ENCODE measurements at places on chromosomes 16 and 17. TPM values are rescaled to one million over a fixed set of nuclear protein-coding genes. Genes with fewer than 3 reads are reported as not detected.

DNA sequence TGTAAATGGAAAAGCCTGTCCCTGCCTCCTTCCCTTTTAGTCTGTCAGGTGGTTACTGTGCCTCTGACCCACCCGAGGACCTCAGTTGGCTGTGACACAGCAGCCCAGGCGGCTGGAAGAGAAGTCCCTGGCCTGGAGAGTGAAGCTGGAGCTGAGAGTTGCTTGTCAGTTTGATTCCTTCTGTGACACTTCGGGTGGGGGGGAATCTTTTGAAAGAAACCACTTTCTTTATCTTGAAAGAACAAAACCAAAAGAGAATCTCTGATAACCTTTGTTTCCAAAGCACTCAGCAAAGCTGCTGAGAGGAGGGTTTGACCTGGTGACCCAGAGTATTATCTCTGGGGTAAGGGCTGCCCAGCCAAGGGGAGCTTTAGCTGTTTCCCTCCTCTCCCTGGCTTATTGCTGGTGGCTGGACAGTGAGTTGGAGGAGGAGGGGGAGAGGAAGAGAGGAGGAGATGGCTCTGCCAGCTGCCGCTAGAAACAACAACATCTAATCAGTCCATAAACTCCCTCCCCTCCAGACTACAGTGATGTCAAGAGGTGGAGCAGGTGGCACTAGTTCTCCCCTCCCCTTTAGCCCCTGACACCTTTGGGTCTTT is 34.0 kb downstream of the YPEL2 start:
- no peak for DNase-seq

- DNase-seq = peak; percentile 78
Measured at GRCh38 chr16:48542020-48542473, 67.9 kb downstream of the N4BP1 start.

DNA sequence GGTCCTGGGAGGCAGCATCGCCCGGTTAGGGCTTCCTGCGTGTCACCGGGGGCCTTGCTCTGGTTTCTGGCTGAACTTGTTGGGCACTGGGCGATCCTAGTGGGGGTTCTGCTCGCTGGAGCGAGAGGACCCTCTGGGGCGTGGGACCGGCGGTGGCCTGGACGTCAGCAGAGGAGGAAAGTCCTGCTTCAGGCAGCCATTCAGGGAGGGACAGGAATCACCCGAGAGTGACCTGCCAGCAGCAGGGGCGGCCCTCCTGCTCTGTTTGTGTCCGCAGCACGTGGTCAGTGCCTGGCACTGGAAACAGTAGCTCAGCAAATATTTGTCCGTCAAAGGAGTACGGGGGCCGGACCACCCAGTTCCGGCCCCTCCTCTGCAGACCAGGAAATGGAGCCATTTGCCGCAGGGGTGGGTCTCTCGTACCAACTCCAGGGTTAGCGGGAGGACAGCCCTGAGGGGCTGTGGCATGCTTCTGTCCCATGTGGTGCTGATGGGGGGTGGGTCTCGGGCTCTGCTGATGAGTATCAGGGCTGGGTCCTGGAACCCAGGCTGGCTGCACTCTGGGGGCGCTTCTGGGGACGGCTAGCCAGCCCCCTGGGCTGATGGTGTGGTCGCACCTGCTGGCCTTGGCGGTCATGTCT is 48.3 kb downstream of the BAIAP2 start:
- DNase-seq = no peak

GRCh38 chr16:67150047-67150832 is 558 bp downstream of the B3GNT9 start:
- DNase-seq = peak; percentile 42

- DNase-seq = peak; percentile 41
Measured at GRCh38 chr17:55668312-55668920, 54.2 kb downstream of the TMEM100 start.

GRCh38 chr17:49823614-49824013 is 24.3 kb downstream of the TAC4 start:
- DNase-seq = peak; percentile 27

GRCh38 chr16:81315271-81316175 is 761 bp downstream of the GAN start:
- peak; percentile 66 for DNase-seq

- no peak for DNase-seq
Measured at GRCh38 chr17:52681480-52681879, 523.0 kb upstream of the CA10 start.

DNA sequence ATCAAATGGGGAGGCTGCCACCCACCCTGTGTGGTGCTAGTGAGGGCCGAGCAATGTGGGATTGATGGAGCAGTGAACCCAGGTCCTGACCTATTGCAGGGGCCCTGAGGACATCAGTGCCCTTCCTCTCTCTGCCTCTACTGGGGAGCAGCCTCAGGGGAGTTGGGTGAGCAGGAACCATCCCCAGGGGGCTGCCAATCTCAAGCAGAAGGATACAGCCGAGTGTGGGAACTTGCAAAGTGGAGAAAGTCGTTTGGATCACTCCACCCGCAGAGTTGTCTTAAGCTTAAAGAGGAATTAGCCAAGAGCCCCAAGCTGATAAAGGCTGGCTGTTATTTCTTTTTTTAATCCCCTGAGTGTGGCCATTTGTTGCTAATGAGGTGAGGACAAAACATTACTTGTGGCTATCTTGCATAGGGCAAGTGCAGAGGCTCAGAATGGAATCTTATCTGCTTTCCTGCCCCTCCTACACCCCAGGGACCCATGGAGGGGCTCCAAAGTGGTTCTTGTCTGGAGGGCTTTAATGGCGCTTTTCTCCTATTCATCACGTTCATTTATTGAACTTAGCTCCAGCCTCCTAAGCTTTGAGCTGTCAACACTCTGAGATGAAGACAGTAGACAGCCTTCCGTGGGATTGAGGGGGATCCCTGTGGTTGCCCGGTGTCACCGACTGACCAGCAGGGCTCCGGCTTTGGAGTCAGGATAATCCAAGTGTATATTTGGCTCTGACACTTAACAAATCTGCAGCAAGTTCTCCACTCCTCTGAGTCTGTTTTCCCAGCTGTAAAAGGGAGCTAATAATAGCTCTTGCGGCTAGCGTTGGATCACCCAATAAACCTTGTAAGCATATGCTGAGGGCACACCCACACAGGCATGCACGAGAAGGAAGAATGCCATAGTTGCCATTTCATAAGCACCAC is 45.1 kb downstream of the MYH11 start:
- peak; percentile 99 for DNase-seq

DNA sequence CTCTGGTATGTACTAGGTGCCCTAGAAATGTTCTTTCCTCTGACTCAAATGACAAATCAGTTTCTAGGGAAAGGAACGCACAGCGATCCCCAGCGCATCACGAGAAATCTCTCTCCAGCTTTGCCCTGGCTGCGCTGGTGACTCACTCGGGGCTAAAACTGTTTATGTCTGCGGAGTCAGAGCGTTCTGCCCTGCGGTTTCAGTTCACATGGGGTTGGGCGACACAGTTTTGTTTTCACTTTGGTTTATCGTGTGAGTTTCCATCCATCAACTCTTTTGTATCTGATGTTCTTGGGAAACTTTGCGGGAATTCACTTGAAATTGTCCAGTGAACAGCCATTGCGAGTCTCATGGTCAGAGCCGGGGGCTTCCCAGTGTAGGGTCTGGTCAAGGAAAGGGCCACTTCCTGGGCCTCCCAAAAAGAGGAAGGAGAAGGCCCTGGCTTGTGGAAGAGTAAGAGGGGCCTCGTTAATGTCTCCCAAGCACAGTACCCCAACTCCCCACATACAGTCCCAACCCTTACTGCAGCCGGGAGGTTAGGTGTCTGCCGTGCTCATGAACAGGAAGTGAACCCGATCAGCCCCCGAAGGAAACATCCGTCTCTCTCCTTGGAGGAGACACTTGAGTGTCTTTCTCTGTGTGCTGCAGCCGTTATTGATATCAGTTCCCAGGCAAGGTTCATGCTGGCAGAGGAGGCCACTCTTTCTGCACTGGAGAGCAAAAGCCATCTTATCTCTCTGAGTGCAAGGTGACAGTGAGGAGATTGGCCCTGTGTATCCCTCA is 643.2 kb downstream of the WWOX start:
- no peak for DNase-seq

GRCh38 chr17:65459677-65460347 is 101.6 kb downstream of the AXIN2 start:
- no peak for DNase-seq

DNA sequence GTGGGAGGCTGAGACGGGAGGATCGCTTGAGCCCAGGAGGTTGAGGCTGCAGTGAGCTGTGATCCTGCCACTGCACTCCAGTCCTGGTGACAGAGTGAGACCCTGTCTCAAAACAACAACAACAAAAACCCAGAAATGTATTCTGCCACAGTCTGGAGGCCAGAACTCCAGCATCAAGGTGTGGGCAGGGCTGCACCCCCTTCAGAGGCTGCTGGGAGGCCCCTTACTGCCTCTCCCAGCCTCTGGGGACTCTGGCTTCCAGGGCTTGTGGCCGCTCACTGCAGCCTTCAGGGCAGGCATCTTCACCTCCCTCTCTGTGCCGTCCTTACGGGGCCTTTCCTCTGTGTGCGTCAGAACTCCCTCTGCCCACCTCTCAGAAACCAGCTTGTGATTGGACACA is 209.4 kb upstream of the GSE1 start:
- no peak for DNase-seq

- peak; percentile 56 for DNase-seq
Measured at GRCh38 chr17:50149417-50150353, 792 bp downstream of the PPP1R9B start.

- DNase-seq = peak; percentile 80
Measured at GRCh38 chr17:44094701-44095387, 24.3 kb downstream of the G6PC3 start.

DNA sequence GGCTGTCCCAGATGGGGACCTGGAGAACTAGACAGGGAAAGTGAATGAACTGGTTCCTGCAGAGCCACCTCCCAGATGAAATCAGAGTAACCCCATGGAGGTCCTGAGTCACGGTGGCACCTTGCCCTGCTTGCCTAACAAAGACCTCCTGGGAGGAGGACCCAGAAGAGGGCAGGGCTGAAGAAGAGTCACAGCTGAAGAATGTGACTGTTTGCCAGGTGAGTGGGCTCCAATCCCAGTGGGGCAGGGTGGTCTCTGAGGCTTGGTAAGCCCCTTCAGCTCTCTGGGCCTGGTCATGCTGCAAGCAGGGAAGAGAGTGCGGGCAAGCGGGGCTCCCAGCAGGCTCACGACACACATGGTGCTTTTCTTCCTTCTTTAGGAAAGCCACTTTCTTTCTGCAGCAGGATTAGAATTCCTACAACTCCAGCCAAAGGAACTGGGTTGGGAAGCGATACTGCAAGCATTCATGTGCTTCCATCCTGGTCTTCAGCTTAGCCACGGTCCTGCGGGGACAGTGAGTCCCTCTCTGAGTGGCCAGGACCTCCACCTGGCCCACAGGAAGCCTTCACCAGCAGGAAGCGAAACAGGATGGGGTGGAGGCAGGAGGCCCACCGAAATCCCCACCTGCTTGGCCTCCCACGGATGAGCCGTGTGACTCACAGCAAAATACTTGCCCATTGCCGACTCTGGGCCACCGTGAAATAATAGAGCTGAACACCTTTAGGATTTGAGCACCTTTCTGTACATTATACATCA is 4.3 kb downstream of the C16orf74 start:
- no peak for DNase-seq

GRCh38 chr17:394718-395095 is 42.1 kb upstream of the RPH3AL start:
- no peak for DNase-seq

DNA sequence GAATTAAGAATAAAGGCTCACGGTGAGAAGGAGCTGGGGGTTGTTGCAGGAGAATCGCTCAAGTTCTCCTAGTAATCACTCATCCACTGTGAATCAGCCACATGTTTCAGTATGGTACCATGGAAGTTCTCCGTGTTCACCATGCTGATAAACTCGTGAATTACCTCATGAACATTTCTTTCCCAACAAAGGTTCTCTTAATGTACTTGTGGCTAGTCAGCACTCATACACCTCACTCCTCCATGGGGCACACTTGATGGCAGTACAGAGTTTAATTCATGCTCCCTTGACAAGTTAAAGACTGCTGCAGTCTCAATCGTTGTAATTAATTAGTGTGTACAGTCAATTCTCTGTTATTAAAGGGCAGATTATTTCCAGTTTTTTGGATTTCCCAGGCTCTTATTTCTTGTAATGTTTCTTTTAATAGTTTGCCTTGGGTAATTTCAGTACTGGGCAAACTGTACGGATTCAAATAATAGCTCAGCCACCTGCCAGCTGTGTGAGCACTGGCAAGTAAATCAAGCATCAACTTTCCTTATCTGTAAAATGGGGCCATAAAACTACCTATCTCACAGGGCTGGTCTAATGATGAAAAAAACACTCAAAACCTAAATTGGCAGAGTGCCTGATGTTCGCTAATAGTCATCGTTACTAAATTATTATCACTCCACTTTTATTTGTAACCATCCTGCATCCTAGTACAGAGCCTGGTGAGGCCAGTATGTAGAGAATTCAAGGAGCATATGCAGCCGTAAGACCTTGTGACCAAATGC is 6.1 kb downstream of the GOT2 start:
- DNase-seq = no peak

GRCh38 chr17:7225711-7226331 is 6.1 kb downstream of the ACADVL start:
- DNase-seq = peak; percentile 76

- no peak for DNase-seq
Measured at GRCh38 chr17:2710071-2710802, 1.3 kb downstream of the CLUH start.

Gene SHISA6
- not detected for total RNA-seq

Gene ABCA6
- not detected for total RNA-seq

Gene HEXIM2
- total RNA-seq = 13.5 TPM

Gene CCL4L2
- not detected for total RNA-seq

Gene CDH5
- not detected for total RNA-seq

Gene CTRB2
- 2.3 TPM for total RNA-seq

Gene TBC1D26
- not detected for total RNA-seq

Gene DRC3
- 1.6 TPM for total RNA-seq

Gene STX1B
- 0.86 TPM for total RNA-seq

Gene C17orf50
- total RNA-seq = not detected

Data from myocyte (in vitro differentiated cells).